Activated CD8-positive, alpha-beta memory T cell treated with anti-CD3 and anti-CD28 coated beads, Interleukin-2, amount 50 U/mL, for 48 hours (primary cell): ENCODE measurements at places on chromosomes 12 and 14.

- DNase-seq, result no peak
Measured at GRCh38 chr14:102264355-102264754, 40.6 kb downstream of the MOK start.

DNA sequence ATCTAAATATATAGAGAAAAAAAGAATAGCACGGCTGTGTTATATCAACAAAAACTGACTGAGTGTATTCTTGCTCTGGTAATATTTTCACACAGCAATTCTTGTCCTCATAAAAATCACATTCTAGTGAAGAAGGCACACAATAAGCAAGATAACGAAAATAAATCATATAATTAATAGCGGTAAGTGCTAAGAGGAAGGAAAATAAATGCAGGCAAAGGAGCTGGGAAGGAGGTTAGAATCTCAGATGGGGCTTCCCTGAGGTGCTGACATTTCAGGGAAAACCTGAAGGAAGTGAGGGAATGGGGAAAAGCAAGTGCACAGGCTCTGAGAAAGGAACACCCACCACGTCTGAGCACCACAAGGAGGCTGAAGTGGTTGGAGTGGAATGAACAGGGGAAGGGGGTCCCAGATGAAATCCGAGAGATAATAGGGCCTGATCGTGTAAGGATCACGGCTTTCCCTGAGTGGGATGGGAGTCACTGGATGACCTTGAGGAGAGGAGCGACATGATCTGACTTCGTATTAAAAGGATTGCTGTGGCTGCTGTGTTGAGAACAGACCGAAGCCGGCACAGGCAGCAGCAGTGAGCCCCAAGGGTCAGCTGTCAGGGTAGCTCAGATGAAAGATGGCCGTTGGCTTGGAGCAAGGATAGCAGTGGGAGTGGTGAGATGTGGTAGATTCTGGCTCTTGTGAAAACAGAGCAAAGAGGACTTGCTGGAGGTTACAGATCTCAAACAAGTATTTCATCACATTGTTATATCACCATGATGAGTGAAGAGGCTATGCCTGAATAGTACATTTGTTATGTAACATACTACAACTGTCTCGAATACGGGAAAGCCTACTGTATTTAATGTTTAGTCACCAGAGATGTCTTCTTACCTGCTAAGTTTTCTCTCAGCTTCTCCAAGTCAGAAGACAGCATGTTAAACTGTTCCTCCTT, 67.1 kb upstream of the VPS33A start:
- DNase-seq, result no peak

GRCh38 chr12:78473136-78473535, 391.4 kb upstream of the SYT1 start:
- DNase-seq, result no peak

- no peak for DNase-seq
Measured at GRCh38 chr12:3280967-3281366, 203.8 kb downstream of the TSPAN9 start.

GRCh38 chr14:75452324-75452723, 24.5 kb downstream of the JDP2 start:
- DNase-seq, result no peak

GRCh38 chr14:49306152-49306751, 279.9 kb downstream of the RPS29 start:
- DNase-seq, result no peak

GRCh38 chr12:4900327-4900726, 9.4 kb upstream of the KCNA1 start:
- DNase-seq, result no peak

DNA sequence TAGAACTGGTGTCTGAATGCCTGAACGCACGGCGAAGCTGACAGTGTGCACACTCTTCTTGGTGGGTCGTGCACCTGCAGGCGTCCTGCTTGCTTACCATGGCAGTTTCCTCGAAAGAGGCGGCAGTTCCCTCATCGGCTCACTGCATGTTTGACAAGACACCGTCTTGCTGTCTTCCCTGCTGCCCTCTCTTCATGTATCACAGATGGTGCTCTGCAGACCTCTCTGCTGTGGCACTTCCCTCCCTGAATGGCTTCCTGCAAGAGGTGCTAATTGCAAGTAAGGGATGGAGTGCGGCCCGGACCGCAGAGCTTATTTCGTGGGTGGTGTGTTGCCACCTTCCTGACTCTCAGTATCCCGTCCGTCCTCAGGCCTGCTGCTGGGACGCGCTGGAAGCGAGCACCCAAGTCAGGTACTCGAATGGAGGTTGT, 156.7 kb upstream of the RTL1 start:
- DNase-seq, result no peak

DNA sequence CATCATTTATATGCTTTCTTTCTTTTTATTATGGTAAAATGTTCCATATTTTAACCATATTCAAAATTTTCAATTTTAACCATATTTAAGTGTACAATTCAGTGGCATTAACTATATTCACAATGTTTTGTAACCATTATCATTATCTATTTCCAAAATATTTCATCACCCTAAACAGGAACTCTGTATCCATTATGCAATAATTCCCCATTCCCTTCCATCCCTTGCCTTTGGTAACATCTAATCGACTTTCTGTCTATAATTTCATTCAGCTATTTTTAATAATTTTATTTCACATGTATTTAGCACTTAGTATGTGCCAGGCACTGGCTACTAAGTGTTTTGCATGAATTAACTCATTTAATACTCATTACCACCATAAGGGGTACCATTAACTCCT, 287.5 kb downstream of the NELL2 start:
- DNase-seq, result no peak
